ENCODE measurements at places on chromosomes 3 and 15.

DNA sequence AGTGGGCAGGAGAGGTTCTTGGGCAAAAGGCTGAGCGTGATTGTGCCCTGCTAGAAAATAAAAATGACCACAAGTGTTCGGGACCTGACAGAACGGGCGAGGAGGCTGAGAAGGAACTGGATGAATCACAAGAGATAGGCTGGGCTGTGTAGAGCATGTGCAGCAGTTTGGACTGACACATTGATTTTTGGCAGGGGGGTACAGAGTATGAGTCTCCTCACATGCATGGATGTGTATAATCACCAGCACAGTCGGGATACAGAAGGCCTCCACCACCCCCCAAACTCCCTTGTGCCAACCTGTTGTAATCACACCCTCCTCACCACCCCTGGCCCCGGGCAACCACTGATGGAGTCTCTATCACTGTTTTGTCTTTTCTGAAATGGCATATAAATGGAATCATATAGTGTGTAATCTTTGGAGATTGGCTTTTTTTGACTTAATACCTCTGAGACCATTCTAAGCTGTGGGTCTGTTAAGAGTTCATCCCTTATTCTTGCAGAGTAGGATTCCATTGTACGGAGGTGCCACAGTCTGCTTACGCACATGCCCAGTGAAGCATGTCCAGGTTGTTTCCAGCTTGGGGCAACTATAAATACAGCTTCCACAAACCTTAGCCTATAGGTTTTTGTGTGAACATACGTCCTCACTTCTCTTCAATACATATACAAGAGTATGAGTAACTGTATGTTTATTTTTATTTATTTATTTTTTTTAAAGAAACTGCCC is 438.8 kb downstream of the FOXP1 start:
- DNase-seq: no peak

- DNase-seq: no peak
Observed at GRCh38 chr15:59105854-59106253, 908 bp downstream of the CCNB2 start.

- DNase-seq: no peak
Observed at GRCh38 chr15:79643393-79643792, 211.3 kb downstream of the MINAR1 start.

DNA sequence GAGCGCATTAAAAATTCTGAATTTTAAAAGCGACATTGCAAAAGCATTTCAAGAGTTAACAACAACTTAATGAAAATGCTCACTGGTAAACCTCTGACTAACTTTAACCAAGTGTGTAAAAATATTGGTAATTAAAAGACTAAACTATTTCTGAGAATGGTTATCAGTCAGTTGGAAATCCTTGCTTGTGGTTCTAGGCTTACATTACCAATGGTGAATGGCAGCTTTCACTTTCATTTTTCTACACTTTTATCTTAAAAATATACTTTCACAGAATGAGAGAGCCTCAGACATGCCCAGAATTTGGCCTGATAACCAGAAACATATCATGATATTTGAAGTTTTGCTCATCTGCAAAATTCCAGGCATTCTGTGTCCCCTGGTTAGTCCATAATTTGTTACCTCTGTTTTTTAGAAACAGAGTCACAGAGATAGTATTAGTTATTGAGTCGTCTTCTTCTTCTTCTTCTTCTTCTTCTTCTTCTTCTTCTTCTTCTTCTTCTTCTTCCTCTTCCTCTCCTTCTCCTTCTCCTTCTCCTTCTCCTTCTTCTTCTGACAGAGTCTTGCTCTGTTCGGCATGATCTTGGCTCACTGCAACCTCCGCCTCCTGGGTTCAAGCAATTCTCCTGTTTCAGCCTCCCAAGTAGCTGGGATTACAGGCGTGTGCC is 5.5 kb upstream of the RNF111 start:
- no peak for DNase-seq

GRCh38 chr3:40128166-40128565 is 181.3 kb upstream of the EIF1B start:
- DNase-seq: no peak

DNA sequence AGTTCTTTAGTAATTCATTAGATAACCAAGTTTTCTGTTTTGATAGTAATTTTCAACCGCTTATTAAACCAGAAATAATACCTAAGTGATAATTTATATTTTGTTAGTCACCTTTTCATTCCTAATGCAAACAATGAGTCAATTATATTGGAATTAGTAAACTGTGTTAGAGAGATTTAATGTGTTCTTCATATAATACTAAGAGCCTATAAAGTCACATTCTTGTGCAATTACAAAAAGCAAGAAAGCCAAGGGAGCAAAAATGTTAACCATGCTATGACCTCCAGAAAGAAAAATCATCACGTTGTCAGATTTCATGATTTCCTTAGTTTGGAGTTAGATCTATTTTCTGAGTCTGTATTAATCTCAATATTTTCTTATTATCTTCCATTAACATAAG is 108.8 kb upstream of the SAMMSON start:
- DNase-seq: no peak

- no peak for DNase-seq
Observed at GRCh38 chr15:48292458-48292857, 38.8 kb upstream of the DUT start.

- no peak for DNase-seq
Observed at GRCh38 chr15:64224511-64224910, 61.7 kb upstream of the PPIB start.

- no peak for DNase-seq
Observed at GRCh38 chr15:77119446-77119845, 48.5 kb upstream of the TSPAN3 start.

DNA sequence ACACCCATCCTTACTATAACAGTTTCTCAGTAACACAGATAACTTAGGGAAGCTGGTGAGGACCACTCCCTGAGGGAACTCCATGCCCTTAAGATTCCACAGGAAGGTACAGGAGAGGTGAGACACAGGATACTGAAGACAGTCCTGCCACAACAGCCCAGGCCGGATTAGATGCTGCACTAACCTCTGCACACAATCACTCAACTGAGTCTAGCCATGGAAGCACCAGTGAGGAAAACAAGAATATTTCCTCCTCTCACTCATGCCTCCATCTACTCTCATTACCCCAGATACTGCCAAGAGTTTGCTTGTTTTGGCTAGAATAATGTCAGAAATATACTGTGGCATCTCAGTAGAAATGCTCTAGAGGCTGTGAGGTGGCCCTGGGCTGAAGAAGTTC is 3.7 kb downstream of the ANO10 start:
- DNase-seq: no peak

- no peak for DNase-seq
Observed at GRCh38 chr3:75395580-75396315, 268.4 kb upstream of the FRG2C start.

DNA sequence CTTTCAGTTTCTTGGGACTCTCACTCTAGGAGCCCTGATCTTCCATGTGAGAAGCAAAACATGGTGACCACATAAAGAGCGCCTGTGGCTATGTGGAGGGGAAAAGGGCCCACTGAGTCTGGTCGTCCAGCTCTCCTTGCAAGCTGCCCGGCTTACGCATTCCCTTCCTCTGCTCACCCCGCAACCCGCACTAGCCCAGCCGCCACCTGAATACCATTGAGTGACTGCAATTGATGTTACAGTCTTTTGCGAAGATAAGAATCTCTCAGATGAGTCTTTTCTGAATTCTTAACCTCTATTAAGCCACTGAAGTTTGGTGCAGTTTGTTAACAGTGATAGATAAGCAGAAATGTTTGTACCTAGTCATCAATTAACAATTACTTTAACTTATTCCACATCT is 589.0 kb upstream of the DPPA4 start:
- DNase-seq: no peak

DNA sequence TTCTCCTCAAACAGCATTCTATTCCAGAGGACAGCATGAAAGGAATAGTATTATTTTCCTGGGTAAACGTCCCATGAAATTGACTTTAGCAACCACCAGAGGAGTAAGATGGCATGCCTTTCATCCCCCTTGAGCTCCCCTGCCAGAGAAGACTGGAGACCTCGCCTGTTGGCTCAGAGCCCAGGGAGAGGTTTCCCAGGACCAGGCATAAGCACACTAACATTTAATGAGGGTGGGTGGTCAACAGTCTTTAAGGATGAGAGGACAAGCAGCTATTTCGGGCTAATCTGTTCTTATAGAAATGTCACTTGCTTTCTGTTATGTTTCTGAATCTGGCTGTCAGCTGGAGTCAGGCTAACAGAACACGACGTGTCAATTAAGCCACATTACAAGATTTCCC is 390.5 kb downstream of the GABRG3 start:
- no peak for DNase-seq

- no peak for DNase-seq
Observed at GRCh38 chr3:127718916-127719290, 46.2 kb downstream of the ABTB1 start.

DNA sequence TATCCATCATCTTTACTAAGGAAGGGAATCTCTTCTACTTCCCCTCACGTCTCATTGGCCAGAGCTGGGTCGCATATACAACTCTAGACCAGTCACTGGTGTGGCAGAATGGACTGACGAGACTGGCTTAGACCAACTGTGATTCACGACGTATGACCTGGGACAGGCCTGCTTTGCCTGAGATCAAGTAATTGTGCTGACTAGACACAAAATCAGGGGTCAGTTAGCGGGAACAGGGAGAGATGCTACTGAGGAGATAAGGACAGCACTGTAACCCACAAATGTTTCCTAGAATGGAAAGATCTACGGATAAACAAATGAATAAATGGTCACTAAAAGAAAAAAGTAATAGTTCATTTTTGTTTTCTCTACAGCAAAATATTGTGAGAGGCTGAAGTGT is 308.3 kb downstream of the MAGI1 start:
- DNase-seq: no peak

- no peak for DNase-seq
Observed at GRCh38 chr3:145735631-145736030, 425.4 kb downstream of the PLOD2 start.

DNA sequence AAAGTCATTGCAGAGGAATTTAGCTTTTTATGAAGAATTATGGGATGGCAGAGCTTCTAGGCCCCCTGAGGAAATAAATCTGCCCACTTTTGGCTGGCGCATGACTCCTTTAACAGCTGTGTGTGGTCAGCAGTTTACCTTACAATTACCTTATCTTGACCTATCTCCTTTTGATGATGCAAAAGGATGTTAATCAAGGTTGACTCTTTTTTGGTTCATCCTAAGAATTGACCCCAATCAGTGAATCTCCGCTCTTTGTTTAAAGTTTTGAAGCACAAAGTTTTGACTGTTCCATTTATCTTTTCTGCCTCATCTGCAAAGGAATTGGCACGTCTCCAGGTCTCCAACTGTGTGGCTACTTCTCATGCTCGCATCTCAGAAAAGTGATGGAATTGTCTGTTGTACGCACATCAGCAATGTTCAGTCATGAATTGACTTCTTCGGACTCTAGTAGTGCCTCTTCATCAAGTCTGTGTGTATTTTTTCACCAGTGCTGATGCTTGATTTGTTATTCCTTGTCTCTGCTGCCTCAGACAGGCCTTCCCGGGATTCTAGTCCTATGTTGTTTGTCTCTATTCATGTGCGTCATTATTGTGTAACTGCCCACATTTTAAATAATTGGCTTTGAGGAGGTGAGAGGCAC is 196.2 kb upstream of the CFAP20DC start:
- DNase-seq: no peak

GRCh38 chr15:85691350-85692240 is 103.1 kb downstream of the KLHL25 start:
- DNase-seq: no peak

DNA sequence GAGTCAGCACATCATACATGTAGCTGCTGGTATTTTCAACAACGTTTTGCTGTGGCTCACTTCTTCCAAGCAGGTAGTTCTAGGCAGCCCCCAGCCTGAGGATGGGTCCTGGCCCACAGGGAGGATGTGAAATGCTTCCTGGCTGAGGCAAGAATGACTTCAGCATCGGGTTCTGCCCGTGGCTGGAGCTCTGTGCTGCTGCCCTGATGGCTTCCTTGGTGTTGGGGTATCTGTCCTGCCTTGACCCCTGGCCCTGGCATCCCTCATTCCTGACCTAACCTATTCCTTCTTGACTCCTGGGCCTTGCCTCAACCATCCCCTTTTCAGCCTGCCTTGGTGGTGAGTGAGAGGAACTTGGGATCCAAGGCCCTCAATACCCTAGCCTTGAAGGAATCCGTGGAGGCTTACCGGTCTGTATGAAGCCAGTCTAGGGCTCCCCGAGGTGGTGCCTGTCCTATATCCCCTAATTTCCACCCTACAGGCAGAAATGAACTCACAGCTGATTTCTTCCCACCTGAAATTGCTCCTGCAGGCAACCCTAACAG is 300.6 kb downstream of the TLE3 start:
- DNase-seq: no peak

GRCh38 chr15:81373775-81374395 is at the start of gene TMC3:
TSS of gene TMC3 (minus strand) at chr15:81374213. CDS start at chr15:81374077, 136 bp downstream.
- no peak for DNase-seq

DNA sequence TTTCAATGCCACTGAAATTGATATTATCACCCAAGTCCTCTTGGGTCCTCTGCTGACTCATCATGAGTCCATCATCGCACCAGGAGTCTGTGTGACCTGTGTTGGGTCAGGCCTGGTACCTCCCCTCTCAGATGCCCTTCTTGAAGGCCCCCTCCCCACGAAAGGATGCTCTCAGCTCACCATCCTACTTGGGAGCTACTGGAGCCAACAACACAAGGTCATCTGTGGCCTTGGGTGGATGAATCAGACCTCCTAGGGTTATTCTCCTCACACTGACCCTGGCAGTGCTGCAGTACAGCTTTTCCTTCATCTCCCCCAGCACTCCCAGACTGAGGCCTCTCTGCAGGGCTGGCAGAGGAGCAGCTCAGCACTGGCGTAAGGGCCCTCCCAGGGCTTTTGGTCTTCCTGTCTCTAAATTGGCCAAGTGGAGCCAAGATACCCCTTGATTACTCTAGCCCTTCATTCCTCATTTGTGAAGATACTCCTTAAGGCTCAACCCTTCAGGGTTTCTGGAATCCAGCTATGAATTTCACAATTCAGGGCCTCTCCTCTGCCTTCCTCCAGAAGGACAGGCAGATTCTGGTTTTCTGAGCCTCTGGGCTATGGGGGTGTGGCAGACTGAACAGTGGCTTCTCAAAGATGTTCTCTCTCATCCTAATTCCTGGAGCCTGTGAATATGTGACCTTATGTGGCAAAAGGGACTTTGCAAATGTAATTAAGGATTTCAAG is 80.7 kb upstream of the GSK3B start:
- no peak for DNase-seq

GRCh38 chr3:168738527-168739325 is 643.0 kb upstream of the GOLIM4 start:
- DNase-seq: no peak

GRCh38 chr15:51121118-51121517 is 26.4 kb upstream of the TNFAIP8L3 start:
- DNase-seq: no peak

All from stimulated activated CD8-positive, alpha-beta memory T cell treated with anti-CD3 and anti-CD28 coated beads, Interleukin-4, amount 100 ng/mL, for 1 hour (primary cell).